ENCODE measurements at places on chromosomes 13 and 19.
A peak's percentile ranks its signal among the peaks of the same experiment; 100 is the strongest.

DNA sequence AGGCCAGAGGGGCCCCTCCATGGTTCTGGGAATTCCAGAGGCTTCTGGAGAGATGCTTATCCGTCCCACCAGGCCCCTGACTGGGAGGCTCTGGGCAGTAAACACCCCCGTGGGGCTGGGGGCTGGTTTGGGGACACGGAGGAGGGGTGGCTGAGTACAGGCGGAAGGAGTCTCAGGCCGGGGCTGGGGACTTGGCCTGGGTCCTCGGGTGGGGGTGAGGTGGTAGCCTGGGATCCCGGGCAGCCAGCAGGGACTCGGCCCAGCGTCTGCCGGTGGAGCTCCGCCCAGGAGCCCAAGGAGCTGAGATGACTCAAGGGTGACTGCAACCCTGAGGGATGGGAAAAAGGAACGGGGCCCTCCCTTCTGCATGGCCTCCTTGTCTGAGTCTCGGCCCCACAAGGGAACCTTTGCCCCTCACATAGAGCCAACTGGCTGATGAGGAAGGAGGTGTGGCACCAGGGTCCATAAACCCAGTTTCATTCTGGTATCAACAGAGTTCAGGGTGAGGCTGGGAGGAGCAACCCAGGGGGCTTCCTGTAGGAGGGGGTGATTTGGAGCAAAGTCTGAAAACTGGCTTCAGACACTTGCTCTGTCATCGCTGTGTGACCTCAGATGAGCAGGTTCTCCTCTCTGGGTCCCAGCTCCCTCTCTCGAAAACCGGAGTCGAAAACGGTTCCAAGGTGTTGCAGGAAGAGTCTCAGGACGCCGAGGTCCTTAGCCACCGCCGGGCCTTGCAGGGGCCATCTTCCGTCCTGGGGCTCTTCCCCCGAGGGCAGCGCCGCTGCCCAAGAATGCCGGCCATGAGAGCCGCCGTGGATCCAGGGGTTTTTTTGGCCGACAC lies 809 bp downstream of the MISP start:
- ATAC-seq: no peak

DNA sequence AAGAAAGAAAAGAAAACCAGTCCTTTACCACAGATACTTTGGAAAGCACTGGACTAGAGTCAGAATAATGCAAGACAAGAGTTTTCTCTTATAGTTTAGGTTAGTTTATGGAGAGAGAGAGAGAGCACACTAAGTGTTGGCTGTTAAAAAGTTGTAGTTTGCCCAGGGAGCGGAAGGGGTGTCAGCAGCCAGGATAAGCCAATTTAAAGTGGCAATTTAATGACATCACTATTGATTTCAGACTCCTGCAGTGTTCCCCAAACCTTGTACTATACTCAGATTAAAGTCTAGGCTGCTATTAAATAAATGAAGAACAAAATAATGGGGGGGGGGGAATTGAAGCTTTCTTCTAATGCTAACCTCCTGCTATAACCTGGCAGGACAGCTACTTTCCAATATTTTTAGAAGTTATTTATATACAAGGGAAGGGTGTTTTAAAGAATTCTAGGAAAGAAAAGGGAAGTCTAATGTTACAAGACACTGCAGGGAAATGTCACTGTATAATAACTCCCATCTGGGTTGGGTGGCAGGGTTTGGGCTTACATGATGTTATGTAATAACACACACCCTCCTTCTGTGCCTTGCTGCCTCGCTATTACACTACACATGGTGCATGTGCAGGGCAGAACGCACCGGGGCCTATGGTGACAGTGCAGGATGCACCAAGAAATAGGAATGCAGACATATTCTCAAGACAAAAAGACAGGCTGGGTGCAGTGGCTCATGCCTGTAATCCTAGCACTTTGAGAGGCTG lies 19.9 kb downstream of the TPT1 start:
- no peak for ATAC-seq

DNA sequence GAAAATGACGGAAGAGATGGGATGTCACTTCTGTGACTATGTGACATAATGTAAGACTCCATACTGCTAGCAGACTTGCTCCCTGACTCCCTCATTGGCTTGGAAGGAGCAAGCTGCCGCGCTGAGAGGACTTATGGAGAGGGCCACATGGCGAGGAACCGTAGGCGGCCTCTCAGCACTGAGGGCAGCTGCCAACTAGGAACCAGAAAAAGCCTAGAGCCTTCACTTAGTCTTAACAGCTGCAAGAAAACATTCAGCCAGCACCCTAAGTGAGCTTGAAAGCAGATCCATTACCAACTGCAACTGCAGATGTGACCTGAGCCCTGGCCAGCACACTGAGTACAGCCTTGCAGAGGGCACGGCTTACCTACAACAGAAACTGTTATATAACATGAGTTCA lies 33.9 kb downstream of the USP12 start:
- ATAC-seq: no peak

DNA sequence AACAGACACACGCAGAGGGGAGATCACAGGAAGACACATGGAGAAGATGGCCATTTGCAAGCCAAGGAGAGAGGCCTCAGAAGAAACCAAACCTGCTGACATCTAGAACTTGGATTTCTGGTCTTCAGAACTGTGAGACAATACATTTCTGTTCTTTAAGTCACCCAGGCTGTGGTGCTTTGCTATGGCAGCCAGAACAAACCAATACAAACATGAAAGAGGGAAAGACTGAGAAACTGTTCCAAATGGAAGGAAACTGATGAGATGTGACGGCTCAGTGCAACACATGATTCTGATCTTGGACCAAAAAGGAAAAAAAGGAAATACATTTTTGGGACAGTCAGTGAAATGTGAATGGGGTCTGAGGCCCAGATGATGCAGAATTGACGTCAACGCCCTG lies 30.2 kb upstream of the SACS start:
- ATAC-seq: no peak

- ATAC-seq: no peak
Observed at GRCh38 chr13:60572003-60572798, 175.2 kb downstream of the TDRD3 start.

DNA sequence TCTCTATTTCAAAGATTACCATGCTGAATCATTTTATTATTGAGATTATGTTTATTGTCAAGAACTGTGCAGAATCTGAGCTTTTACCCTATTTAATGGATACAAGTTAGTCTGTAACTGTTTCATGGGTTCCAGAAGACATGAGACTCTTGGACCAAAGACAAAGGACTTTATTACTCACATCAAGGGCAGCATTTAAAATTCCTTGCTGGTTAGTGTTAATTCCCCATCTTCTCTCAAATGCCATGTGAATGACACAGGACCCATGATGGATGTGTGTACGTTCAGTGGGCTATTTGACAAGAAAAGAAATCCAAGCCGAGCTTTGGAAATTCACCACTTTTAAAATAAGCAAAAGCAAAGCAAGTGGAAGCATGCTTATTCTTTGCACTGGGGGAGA lies 139.9 kb downstream of the PCDH20 start:
- ATAC-seq: no peak

- no peak for ATAC-seq
Observed at GRCh38 chr19:5142725-5143097, 173.8 kb downstream of the KDM4B start.

DNA sequence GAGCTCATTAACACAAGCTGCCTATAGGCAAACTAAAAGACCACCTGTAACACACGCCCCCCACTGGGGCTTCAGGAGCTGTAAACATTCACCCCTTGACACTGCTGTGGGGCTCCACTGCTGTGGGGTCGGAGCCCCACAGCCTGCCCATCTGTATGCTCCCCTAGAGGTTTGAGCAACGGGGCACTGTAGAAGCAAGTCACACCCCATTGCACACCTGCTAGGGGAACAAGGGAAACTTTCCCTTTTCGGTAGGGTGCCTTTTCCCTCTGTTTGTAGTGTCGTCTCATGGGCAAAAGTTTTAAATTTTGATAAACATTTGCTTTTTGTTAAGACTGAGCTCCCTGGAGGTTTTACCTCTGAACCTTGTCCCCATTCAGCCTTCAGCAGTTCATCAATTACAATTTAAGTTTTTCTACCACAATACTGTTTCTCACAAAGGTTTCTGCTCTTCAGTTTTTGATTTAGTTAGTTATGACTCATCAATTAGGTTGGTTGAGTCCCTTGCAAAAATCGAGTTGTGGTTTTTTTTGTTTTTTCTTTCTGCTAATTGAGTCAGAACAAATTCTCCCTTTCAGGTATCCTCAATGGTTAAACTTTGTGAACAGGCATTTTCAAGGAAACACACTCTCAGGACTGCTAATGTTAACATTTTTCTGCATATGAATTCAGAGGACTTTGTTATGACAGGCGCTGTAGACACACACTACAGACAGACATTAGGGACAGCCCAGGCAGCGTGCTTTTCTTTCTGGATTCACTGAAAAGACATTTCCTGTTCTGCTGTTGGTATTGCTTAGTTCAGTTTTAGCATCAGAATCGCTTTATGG lies 35.1 kb downstream of the ZNF433 start:
- ATAC-seq: peak; percentile 98

DNA sequence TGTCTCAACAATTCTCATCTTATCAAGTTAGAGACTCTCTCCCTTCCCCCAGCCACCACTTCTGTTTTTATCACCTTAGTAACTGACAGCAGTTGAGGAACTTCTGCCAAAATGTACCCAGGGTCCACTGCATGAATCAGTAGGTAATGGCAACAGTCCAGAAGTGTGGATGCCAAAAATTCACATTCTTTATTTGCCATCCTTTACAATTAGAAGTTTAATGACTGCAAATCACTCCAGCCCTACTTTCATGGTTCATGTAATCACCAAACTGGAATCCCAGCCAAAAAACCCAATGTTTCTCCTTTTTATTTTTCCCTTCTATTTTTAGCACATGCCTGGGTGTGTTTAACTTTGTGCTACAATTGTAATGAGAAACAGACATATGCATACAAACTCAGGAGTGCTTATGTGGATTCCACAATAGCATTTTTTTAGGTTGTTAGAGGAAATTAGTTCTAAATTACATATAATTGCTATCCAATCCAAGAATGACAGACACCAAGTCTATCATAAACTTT lies 243.5 kb downstream of the RGCC start:
- ATAC-seq: no peak

DNA sequence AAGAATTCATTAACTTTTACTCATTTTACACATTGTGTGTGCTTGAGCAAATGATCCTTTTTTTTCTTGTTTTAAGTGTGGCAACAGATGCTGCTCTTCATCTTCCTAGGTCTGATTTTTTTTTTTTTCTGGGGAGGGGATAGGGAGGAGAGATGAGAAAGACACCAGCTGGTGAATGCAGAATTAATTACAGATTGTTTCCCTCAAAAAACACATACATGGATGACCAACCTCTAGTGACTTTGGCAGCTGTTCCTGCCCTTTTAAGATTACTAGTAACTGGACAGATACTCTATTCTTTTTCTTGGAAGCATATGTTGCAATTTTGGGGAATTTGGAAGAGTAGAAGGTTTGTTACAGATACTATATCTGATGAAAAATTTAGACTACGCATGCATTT lies 103.6 kb upstream of the MYO16 start:
- ATAC-seq: no peak

DNA sequence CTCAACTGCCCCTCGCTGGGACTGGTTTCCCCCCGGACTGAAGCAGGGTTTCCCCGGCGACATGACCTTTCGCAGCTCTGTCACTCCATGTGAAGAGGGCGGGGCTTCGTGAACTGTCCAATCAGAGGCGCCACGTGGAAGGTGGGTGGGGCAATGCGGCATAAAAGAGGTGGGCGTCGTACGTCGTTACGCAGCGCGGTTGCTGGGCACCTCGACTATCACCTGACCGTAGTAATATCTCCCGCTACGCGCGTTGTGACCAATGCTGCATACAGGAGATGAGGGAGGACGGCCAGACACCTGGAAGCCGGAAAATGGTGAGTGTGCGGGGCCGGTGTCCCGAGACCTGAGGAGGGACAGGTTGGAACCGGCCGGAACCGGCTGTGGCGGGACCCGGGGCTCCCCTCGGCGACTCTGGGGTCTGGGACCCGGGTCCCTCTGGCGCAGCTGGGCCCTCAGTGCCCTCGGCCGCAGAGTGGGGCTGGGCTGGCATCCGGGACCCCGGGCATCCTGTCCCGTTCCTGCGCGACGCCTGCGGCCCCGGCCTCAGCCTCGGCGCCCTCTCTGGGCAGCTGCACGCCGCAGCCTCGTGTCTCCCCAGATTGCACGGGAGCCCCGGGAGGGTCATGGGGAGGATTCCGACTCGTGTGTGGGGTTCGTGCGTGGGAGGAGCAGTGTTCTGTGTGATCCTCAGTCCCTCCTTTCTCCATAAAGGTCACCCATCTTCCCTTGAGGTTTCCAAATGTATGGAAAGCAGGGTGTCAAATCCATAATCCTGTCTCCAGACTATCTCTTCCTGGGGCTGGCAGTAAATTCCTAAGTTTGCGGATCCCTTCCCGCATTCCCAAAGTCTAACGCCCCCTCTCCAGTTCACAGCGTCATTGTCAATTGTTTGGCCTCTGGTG lies 32.2 kb downstream of the ZNF136 start:
- peak; percentile 80 for ATAC-seq

DNA sequence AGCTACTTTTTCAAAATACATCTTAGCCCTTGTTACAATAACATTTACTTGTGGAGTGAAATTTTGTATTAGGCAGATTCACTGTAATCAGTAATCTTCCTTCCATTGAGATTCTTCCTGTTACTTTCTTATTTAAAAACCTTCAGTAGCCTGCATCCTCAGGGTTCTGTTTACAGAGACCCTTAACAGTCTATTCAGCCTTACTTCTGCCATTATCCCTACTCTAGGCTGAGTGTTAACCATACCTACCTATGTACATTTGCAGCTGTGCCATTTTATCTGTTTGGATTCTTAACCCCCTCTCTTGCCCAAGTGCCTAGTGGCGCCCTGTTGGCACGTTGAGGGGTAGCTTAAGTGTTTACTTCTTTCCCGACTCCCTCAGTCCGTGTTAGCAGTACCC lies 71.9 kb downstream of the LRCH1 start:
- no peak for ATAC-seq

- no peak for ATAC-seq
Observed at GRCh38 chr13:95185311-95185710, 115.9 kb downstream of the ABCC4 start.

DNA sequence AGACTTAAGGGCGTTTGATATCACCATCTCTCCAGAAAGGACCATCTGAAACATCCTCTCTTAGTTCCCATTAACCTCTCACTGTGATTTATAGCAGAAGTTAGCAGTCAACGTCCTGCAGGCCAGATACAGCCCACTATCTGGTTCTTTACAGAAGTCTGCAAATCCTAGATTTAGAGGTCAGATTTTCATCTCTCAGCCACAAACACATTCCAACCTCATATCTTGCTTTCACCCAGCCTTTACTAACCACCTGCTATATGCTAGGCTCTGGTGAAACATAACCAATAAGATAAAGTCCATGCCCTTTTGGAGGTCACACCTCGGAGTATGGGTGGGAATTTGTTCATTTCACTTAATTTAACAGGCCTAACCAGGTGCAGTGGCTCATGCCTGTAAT lies 76.8 kb upstream of the CACNA1A start:
- ATAC-seq: no peak

DNA sequence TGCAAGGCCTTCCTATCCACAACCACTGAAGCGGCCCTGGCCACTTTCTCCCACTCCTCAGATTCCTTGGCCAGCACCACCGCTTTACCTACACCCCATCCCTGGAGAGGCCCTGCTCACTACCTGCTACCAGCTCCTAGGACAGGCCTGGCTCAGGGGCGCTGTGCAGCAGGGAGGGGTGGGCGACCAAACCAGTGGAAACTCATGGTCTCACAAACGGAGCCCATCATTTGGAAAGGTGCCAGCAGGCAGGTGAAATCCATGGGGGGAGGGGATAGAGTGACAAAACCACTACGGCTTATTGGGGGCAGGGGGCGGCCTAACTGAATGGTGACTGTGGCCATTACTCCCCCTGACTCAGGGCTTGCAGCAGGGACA lies 27.6 kb downstream of the C19orf47 start:
- ATAC-seq: no peak

GRCh38 chr13:114229506-114229905 lies 5.2 kb upstream of the CDC16 start:
- ATAC-seq: no peak

GRCh38 chr13:32940601-32941000 lies 75.6 kb upstream of the KL start:
- ATAC-seq: no peak
